ENCODE measurements at places on chromosomes 16 and 17. TPM values are rescaled to one million over a fixed set of nuclear protein-coding genes. Genes with fewer than 3 reads are reported as not detected.
A peak's percentile ranks its signal among the peaks of the same experiment; 100 is the strongest.

GRCh38 chr17:73271072-73271471, 9.4 kb upstream of the CPSF4L start:
- DNase-seq = no peak

DNA sequence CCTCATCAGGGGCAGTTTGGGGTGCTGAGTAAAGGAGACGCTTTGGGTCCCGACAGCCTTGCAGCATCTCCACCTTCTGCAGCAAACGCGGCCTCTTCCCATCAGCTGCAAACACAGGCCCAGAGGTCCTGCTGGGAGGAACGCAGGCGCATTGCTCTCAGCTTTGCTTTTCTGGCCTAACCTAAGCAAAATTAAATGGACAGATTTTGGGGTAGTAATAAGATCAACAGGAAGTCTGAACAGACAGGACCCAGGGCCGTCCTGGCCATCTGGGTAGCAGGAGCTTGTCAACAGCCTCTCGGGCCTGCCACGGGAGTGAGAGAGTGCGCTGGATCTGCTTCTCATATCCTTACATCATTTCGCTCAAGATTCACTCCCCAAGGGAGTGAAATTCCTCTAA, 7.2 kb downstream of the NUBP1 start:
- DNase-seq = no peak

Gene CFAP119
- 0.91 TPM for total RNA-seq

GRCh38 chr17:80577876-80578570, 33.4 kb downstream of the RPTOR start:
- DNase-seq = no peak

DNA sequence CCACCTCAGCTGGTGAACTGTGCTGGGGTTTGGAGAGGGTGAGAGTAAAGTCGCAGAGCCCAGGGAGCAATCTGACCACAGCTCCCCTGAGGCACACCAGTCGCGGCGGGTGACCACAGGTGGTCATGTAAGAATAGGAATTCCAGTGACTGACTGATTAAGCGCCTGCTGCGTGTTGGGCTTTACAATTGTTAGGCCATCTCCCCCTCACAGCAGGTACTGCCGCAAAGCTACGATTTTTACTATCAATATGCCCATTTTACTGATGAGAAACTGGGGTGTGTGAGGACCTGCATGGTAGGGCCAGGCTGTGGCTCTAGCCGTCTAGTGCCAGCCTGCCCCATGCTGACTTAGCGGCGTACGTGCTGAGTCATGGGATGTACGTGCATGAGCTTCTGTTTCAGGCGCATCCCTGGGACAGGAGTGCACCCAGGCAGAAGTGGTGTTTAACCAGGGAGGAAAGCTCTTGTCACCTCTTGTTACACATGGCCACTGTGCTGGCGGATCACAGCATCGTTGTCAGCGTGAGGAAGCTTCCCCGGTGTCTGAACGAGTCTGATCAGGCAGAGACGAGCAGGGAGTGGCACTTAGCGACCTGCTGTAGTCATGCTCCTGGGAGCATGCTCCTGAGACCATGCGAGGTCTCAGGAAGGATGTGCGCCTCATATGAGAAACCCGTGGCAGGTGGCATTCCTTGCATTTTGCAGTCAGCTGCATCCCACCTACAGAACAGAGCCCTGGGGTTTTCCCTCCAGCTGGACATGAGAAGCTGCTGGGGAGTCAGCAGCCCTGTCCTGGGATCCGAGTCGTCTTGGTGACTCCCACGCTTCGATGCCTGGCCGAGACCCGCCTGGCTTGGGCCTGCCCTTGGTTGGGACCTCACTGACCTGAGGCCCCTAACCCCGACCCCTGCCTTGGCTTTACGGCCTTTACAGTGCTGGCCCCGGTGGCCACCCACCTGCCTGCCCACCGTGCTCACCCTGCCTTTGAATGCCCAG, 163.7 kb upstream of the CHMP6 start:
- peak; percentile 55 for DNase-seq

GRCh38 chr16:84088695-84089395, 27.9 kb downstream of the MBTPS1 start:
- DNase-seq = no peak

- DNase-seq = peak; percentile 77
Measured at GRCh38 chr16:22898874-22899348, 84.9 kb downstream of the HS3ST2 start.

GRCh38 chr17:58200024-58200633, 7.6 kb downstream of the EPX start:
- peak; percentile 77 for DNase-seq

DNA sequence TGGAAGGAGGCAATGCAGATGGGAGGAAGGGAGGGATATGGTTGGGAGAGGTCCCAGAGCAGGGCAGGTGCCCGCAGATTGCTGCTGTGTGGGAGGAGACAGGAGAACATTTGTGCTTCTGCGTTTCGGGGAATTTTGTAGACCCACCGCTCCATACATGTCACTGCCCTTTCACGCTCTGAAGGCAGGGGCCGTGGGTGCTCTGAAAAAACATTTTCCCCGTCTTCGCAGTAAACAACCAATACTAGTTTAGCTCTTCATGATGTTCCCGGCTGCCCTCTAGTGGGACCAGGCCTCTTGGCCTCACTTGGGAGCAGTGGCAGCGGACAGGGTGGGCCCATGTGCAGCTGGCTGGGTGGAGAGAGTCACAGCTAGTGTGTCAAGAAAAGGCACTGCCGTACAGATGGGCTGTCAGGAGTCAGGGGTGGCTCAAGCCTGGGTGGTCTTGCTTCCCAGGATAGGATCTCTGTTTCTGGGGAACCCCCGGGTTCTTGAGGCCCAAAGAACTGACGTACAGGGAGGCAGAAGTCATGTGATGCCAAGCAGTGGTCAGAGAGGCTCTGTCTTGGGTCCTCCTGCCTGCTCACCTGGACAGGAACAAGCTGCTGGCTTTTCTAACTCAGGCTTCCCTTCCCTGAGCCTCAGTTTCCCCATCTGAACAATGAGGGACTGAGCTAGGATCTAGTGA, 46.5 kb upstream of the CPNE2 start:
- peak; percentile 18 for DNase-seq

- peak; percentile 48 for DNase-seq
Measured at GRCh38 chr17:21400816-21401593, 24.8 kb downstream of the KCNJ12 start.

DNA sequence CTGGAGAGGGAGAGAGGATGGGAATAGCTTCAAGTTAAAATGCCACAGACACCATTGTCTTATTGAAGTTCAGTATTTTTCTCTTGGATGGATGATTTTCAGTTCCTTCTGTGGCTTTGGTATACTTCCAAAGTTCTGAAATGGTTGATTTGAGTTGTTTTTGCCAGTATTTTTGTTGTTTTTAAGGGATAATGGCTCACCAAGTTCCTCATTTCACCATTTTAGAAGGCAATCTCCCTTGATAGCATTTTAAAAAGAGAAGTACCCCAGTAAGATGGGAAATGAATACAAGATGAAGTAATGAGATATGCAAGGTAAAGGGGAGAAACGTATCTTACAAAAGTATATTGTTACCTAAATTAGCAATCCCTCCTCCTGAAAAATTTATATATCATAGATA, 18.5 kb upstream of the SPDYE4 start:
- DNase-seq = no peak

DNA sequence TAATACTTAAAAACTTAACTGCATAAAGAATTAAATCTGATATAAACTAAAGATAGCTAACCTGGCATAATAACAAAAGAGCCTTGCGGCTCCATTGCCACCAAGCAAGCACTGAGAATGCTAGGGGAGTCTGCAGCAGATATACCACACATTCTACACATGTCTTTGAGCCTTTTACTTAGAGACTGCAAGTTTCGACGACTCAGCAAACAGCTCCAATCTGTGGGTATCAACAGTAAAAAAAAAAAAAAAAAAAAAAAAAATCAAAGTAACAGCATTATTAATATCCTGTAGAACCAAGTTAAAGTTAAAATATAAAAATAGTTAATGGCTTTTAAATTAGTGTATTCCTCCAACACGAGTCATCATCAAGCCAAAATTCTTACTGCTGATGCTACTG, 27.8 kb upstream of the INTS2 start:
- no peak for DNase-seq

Gene KRTAP4-1
- not detected for total RNA-seq

Gene DNAAF8
- total RNA-seq = 0.74 TPM

Gene CD300E
- not detected for total RNA-seq

DNA sequence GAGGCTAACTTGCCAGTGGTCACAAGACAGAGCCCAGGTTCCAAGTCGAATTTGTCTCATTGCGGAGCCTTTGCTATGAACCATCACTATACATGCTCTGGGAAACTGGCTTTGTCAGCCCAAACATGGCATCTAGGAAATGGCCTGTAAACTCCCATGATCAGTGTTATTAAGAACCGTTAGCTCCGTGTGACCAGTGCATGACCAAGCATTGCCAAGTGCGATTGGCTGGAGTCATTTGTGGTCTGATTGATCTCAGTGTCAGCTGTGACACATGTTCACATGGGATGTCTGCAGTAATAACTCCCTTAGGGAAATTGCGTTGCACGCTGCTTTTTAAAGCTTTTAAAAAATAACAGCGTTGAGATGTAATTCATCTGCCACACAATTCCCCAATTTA, 18.6 kb upstream of the CDH3 start:
- DNase-seq = no peak

Gene TMEM94
- total RNA-seq = 30.5 TPM

Gene PTX4
- not detected for total RNA-seq

Gene CDH3
- total RNA-seq = under 0.01 TPM

GRCh38 chr16:5906351-5906750, 808.8 kb upstream of the EEF2KMT start:
- no peak for DNase-seq

Gene IL21R
- total RNA-seq = not detected

GRCh38 chr17:42016411-42016831, 818 bp downstream of the DNAJC7 start:
- DNase-seq = peak; percentile 34

DNA sequence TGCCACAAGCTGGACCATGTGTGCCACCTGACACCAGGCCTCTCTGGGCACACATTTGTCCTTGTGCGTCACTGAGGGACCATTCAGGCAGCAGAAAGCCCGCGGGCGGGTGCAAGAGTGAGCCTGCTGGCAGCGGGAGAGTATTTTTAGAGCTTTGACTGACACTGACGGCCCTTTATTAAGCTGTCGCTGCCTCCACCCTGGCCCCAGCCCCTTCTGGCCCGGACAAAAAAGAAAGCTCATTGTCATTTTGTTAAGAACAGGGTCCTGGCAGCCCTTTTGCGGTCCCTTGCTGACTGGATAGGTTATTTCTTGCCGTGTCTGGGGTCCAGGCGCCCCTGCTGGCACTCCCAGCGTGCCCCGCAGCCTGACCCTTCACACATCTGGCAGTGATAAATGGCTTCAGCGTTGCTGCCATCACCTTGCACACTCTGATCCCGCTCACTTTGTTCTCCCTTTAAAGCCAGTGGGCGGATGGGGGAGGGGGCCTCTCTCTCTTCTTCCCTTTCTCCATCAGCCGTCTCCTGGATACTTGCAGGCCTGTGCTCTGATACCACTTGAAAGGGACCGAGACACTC, 78.4 kb upstream of the NKD1 start:
- no peak for DNase-seq

DNA sequence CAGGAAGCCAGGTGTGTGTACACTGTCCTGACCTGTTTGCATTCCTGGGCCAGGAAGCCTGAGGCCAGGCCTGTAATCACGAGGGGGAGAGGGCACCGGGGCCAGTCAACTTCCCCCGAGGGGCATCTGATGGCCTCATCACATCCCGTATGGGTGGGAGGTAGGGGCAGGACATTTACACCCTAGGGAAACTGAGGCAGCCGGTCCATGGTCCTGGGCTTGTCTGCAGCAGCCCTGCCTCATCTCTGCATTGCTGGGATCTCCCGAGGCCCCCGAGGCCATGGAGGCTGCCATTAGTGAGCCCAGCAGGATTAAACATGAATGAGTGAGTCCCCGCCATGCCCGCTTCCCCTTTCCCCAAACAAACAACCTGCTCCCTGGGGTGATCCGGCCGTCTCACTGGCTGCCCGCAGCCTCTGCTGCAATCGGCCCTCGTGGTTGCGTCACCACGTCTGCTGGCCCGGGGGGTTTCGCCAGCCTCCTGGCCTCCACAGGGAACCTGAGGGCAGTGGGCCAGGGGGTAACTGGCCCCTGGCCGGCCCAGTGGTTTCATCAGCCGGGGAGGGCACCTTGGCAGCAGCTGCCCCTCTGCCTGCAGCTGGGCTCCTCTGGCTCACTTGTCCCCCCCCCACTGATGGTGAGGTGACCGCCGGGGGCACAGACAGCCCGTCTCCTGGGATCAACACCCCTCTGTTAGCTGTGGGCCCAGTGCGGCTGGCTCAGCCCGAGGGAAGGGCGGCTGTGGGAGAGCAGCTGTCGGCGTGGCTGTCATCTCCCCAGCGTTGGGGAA, 88.3 kb upstream of the GSE1 start:
- DNase-seq = peak; percentile 85

GRCh38 chr16:920051-920681, 50.6 kb downstream of the LMF1 start:
- DNase-seq = no peak

Gene TM4SF5
- not detected for total RNA-seq

Gene PIPOX
- not detected for total RNA-seq
